OCI-LY7 (cell line): ENCODE measurements at places on chromosomes 7 and 10. TPM values are rescaled to one million over a fixed set of nuclear protein-coding genes. Genes with fewer than 3 reads are reported as not detected.

DNA sequence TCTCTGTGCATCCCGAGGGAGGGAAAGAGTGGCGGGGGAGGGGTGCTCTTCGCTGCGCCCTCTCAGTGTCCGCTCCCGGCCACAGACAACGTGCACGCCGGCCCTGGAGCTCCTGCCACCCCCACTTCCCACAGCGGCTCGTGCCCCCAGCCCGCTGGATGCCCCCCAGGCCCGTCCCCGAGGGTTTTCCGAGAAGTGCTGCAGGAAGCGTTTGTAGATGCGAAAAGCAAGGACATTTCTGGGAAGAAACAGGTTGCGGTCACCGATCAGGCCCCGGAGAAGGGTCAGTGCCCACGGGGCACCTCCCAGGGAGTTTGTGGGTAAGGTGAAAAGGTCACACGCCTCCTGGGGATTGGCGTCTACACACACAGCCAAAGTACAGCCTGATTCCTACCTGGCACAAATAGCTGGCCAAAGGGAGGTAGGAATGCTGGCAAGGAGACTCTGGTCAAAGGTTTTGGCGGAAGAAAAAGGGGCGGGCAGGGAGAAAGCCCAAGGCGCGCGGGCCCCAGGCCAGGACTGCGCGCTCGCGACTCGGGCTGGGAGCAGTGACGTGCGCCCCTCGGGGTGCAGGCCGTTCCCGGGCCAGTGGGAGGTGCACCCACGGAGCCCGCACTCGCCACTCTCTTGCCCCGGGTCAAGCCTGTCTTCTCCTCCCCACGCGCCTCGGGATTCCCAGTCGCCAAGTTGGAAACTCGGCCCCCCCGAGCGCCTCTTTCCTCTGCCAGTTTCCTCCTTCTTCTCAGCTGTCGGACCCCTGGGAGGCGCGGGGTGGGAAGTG is 1.5 kb upstream of the NRP1 start:
- no peak for DNase-seq

- DNase-seq = no peak
These were observed 55.2 kb upstream of the GDF10 start for GRCh38 chr10:47244560-47245500.

CELF2 gene
- total RNA-seq = 17.2 and 19.1 TPM in 2 replicates

DNA sequence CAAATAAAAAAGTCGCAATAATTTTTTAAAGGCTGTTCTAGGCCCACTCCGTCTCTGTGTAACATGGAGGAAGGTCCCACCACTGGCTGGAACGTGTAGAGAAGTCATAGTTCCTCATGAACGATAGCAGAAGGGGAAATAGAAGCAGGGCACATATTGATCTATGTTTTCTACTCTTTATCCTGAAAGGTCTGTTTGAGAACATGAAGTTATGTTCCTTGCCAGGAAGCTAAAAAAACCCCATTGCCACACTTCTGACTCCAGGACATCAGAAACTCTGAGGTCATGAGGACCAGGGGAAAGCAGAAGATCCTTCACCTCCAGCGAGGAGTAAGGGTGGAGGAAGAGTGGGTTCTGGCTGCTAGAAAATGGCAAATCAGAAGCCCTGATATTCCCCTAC is 10.8 kb downstream of the ANKRD22 start:
- no peak for DNase-seq

- DNase-seq = no peak
These were observed 9.1 kb downstream of the KLF6 start for GRCh38 chr10:3775696-3776551.

GRCh38 chr7:131288450-131288849 is 39.2 kb upstream of the MKLN1 start:
- DNase-seq = no peak

DNA sequence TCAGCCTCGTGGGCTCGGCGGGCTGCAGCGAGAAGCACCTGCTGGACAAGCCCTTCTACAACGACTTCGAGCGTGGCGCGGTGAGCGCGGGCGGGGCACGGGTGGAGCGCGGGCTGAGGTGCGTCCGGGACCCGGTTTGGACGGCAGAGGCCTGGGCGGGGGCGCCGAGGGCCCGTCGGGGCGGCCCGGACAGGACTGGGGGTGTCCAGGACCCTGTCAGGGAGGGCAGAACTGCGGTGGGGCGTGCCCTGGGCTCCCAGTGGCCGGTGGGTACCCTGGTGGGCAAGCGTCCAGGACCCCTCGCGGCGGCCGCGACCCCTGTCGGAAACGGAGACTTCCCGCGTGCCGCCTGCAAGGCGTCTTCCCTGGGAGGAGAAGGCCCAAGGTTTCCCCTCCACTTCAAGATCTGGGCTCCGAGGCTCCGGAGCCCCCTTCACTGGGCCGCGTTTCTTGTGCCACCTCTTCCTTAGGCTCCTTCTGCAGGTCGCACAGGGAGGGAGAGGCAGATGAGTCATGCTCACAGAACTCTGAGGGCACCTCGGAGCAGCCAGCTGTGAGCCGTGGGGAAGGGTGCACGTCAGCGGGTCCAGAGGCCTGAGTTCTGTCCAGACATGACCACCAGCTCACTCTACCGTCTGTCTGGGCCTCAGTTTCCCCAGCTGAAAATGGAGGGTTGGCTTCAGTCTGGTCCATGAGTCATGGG is 485 bp downstream of the ALOX5 start:
- peak; percentile 48 for DNase-seq

TDRD1 gene
- not detected in 2 replicates for total RNA-seq

GRCh38 chr10:15385552-15386455 is 14.7 kb upstream of the FAM171A1 start:
- DNase-seq = no peak

- peak; percentile 48 for DNase-seq
These were observed 18.0 kb downstream of the CHST15 start for GRCh38 chr10:124075231-124075955.

DNA sequence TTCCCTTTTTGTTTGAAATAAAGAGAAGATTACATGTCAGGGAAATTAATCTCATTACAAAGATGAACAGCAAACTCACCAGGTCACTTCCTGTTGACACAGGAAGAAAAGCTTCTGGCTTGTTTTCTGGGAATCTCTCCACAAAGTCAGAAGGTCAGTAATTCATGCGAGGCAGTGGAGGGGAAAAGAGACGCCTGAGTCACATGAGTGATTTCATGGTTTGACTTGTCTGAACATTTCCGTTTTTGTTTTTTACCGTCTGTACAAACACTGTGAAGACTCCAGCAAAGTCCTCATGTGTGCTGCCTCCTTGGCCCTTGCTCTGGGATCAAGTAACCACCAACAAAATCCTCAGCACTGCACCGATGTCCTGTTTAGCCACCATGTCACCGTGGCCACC is 2.5 kb upstream of the HABP2 start:
- DNase-seq = no peak

GRCh38 chr7:101739775-101740398 is 77.5 kb upstream of the CUX1 start:
- DNase-seq = peak; percentile 78

GRCh38 chr7:100059251-100059739 is 9.7 kb downstream of the ZSCAN21 start:
- peak; percentile 14 for DNase-seq

DNA sequence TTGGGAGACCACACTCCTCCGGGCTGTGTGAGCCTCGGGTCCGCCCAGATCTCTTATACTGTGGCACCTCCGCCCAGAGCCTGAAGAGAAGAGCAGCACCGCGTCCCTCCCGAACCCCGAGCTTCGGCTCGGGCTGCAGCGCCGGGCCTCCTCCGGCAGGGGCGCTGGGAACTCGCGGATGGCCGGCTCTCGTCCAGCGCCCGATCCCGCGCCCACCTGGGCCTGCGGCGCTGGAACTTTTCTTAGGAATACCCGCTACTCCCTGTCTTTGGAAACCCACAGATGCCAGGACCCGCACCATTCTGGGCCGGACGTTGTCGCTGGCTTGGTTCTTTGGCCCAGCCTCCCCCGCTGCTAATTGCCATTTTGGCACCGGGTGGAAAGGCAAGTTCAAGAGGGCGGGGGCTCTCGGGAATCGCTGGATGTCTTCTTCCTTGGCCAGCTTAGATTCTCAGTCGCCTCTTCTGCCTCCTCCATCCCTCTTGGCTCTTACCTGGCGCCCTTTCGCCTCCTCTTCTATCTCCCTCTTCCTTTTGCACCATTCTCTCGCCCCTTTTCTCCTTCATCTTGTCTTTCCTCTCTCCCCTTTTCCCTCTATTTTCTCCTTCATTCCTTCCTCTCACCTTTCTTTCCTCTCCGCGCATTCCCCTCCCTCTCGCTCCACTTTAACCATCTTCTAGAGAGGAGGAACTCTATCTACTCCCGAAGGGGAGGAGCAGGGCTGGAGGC is 2.1 kb upstream of the SORCS3 start:
- no peak for DNase-seq

DNA sequence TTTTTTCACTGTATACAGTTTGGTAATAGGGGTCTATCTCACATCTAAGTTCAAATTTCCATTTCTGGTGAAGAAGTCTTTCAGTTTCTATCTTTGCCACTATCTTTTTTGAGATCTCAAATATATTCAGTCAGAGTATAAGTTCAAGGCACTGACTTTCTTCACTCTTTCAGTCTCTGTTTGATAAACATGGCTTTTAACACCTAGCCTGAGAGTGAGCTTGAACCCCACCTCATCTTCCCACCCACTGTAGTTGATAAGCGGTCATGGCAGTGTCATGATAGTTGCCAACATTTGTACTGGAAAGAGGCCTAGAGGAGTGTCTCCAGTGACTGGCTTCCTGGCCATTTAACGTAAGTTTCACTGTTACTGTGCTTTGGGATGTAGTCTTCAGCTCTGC is 41.2 kb upstream of the AGR3 start:
- DNase-seq = no peak

GRCh38 chr10:75377869-75378268 is 23.7 kb downstream of the ZNF503 start:
- DNase-seq = no peak

CARD11 gene
- 62.8 and 63.5 TPM in 2 replicates for total RNA-seq

GRCh38 chr7:88401009-88401623 is 94.4 kb upstream of the STEAP4 start:
- DNase-seq = peak; percentile 21

DNA sequence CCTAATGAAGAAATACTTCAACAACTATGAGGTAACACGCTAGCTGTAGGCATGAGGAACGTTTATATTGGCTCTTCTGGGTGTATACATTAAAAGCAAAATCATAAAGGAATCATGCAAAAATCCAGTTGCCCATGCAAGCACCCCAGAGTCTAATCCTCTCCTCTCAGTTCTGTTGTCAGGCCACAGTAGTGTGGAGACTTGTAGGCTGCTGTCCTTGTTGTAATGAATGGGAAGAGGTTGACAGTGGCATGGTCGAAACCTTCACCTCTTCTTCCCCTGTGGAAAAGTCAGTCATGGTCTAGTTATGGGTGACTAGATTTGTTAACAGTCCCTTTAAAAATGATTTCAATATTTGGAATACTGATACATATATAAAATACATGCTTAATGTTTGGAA is 121.3 kb downstream of the CNOT4 start:
- no peak for DNase-seq

DNA sequence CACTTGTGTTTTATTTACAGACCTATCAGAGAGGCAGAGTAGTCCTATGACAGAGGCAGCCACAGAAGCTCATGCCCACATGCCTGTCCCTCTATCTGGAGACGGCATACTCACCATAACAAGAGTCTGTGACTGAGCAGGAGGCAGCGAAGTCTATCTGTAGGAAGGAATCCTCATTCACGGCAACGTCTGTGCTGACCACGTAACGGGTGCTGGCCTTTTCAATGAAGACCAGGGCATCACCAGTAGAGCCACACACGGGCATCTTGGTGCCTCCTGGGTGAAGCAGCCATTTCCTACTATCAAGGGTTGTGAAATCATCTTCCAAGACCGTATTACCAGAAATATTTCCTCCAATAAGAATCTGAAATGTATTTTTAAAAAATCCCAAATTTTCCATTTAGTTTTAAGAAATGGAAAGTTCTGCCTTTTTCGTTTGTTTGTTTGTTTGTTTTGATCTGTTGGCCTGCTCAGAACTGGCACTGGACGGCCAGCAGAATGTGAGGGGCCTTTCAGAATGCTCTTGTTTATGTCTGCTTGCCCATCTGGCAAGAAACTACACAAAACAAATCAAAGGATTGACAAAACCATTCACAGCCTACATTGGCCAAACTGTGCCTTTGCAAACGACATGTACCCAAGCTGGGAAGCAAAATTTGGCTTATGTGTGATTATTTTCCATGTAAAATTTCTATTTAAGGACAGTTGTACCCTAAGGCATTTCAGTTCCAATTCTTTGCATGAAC is 93.1 kb upstream of the SLC26A5 start:
- no peak for DNase-seq

IGFBP1 gene
- not detected in 2 replicates for total RNA-seq

DNA sequence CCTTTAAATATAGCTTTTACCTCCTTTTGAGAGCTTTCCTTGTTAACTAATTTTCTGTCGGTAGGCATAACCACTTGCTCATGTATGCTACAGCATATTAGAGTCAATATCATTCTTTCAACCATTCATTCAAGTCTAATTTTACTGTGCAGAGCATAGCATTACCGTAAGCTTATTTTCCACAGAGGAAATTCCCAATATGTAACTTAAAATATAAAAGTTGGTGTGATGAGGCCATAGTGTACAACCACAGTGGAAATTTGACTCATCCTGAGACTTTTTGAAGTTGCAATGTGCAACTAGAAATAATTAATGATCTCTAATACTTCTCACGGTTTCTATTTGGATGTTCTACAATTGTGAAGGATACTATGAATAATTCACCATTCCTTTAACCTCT is 80.6 kb upstream of the KLF6 start:
- no peak for DNase-seq

- DNase-seq = no peak
These were observed 60.1 kb upstream of the CARD11 start for GRCh38 chr7:3103614-3104398.

DNA sequence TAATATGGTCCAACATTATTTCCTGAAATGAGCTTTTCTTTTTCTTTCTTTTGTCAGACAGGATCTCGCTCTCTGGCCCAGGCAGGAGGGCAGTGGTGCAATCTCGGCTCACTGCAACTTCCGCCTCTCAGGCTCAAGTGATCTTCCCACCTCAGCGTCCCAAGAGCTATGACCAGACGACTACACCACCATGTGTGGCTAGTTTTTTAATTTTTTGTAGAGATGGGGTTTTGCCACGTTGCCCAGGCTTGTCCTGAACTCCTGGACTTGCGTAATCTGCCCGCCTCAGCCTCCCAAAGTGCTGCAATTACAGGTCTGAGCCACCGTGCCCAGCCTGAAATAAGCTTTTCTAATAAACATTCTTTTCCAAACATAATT is 48.6 kb downstream of the CUL2 start:
- DNase-seq = no peak

FKBP6 gene
- not detected in 2 replicates for total RNA-seq

SPOCK2 gene
- total RNA-seq = 6.3 and 7.5 TPM in 2 replicates

GRCh38 chr10:47458466-47459154 is 25.3 kb downstream of the ANXA8 start:
- DNase-seq = no peak
